ENCODE measurements at places on chromosomes 13 and 19.

DNA sequence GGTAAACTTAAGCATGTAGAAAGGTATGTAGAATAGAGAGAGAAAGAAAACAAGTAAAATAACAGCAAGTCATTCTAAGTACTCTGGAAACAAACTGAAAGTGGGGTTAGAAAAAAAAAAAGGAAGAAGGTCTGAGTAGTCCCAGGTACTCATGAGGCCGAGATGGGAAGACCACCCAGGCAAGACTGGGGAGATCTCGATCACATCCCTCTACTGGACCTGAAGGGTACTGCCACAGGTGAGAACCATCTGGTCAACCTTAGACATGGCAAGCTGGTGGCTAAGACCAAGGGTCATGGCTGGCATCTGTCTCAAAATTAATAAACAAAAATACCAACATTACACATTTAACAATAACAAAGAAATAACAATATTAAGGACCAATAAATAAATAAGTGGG lies 36.3 kb upstream of the ZNF724 start:
- no peak for DNase-seq

DNA sequence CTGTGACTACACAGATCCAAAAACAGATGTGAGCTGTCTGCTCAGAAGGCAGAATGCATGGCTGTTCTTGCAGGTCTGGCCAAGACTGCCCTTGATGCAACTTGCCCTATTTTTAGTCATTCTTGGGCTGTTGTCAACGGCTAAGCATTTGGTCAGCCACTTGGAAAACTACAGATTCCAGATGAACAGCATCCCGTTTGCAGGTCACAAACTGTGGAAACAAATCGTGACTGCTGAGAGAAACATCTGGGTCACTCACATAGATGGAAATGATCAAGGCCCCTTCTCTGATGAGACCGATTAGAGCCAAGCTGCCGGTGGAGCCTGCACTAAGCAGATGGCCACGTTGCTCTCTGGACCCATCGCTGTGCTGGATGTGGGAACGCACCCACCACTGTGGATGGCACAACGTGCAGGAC lies 15.4 kb upstream of the METTL21C start:
- no peak for DNase-seq

DNA sequence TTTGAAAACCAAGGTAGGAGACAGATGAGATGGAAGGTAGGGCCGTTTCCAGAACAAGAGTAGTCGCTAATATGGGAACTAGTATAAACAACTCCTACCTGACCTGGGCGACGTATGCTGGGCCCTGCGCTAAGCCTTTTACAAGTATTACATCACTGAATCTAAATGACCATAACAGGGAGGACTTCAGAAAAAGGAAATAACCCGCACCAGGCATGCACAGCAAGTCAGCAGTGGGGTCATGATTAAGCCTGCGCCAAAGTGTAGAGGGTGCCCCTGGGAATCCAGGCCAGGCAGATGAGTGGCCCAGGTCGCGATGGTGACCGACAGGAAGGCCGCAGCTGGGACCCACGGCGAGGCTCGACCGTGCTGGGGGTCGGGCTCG lies 613 bp downstream of the ATP13A1 start:
- DNase-seq: no peak

DNA sequence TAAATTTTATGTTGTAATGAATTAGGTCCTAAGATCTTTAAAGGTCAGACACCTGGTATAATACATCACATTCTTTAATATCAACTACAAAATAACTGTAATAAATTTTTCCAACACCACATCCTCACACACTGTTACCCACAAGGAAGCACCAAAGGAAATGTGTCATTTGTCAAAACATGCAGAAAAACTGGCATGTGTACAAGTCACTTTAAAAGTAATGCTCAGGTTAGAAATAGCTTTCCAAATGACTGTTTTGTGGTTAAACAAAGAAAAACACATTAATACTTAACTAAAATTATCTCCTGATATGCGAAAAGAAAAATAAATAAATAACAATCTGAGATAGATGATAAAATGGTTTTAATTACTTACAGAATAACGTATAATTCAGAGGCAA lies 74.7 kb downstream of the MZT1 start:
- no peak for DNase-seq

- no peak for DNase-seq
These were observed 7.5 kb upstream of the ZNF808 start for GRCh38 chr19:52520013-52520412.

DNA sequence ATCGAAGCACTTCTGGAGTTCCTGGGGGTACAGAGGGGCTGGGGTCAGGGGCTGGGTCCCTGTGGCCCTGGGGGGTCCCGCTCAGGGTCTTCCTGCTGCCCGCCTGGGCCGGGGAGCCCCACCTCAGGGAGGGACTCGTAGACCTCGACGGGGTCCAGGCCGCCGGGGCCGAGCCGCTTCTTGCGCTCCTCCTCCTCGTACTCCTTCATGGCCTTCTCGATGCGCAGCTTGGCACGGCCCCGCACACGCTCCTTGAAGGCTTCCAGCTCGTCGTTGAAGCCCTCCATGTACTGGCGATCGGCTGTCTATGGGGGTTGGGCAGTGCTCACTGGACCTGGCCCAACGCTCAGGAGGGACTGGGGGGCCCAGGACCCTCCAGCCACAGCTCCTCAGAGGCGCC lies 10.2 kb downstream of the CDC37 start:
- DNase-seq: no peak

DNA sequence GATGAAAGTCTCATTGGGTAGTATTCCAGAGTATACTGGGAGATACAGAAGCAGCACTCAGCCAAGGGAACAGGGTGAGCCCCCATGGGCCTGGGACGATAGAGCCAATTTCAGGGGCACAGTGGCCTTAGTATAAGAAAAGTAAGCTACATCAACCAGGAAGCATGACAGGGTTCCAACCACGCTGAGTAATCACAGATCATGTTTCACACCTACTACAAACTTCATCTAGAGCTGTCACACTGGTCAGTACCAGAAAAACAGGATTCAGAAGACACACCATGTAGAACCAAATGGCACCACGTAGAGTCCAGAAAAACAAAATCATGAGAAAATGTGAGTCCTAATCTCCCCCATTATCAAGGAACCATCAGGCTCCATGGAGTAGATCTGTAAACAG lies 1292.4 kb upstream of the MIR17HG start:
- DNase-seq: no peak

DNA sequence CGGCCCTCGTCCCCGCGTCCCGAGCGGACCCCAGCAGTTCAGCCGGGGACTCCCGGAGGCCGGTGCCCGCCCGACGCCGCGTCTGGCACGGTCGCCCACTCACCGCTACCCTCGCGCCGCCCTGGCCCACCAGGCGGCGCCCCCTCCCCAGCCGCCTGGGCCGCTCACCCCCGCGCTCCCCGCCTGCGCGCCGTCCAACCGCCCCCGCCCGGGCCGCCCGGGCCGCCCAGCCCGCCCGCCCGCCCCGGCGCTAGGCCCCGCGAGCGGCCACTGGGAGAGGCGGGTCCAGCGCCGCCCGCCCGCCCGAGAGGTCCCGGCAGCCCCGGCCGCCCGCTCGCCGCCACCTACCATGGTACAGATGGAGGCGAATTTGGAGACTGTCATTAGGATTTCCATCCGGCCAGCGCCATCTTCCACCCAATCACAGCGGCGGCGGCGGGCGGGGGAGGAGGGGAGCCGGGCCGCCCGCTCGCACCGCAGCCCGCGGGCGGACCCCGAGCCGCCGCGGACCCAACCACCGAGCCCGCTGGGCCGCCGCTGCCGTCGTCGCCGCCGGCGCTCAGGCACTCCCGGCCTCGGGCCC lies at the start of gene USP12:
TSS of gene USP12 (minus strand) at position 568 of the 583 bp plus-strand sequence. CDS start at position 396, 172 bp downstream.
- DNase-seq: no peak

GRCh38 chr13:76523740-76524340 lies 362.4 kb downstream of the KCTD12 start:
- DNase-seq: no peak

DNA sequence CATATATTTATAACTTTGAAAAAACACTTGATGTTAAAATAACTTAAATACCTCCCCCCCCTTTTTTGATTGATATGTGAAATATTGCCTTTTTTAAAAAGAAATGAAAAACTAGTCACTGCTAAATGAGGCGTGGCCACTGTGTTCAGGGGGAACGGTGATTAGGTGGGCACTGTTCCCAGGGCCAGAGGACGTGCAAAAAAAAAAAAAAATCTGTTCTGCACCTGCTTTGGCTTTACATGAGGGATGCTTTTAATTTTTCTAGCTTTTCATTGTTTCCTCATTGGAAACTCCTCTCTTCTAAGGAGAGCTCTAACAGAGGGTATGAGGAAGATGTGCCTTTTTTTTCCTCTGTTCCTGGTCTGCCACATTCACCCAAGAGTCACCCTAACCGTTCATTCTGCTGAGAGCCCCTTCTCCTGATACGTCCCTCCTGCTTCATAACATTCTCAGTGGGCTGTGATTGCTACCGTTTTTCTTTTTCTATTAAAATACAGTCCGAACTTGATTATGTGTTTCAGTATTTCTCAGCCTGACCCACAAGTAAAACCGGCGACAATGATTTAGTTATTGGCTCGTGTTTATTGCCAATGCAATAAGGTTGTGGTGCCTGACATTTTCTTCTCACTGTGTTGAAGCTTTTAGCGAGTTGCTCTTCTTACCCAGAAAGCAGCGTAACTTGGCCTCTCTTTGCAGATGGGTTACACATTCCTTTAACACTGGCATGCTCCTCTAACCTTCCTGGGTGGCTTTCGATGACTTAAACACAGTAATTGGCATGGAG lies 64.8 kb upstream of the ZNF536 start:
- DNase-seq: no peak

GRCh38 chr13:91668866-91669495 lies 270.6 kb downstream of the GPC5 start:
- no peak for DNase-seq

DNA sequence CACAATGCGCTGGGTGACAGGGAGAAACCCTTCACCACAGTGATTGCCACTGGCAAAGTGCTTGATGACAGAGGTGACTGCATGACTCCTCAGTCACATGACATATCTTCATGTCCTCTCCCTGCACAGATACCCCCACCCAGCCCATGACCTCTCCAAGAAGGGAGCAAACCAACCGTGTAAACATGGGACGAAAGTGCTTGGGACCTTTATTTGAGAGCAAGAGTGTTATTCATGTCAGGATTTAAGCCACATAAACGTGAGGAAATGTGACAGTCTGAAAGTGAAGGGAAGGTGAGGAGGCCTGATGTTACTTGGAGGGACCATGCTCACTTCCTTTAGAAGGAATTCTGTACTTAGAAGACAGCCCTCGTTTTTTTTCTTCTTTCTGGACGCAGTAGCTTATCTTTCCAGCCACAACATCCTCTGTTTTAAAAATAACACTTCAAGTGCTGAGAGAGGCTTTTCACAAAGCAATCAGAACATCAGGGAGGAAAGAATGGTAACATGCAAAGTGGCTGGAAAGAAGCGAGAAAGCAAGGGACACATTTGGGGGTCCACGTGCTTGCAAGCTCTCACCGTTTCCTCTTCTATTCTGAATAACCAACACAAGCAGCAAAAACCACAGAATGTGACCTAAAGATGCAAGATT lies 35.6 kb downstream of the EPS15L1 start:
- no peak for DNase-seq

DNA sequence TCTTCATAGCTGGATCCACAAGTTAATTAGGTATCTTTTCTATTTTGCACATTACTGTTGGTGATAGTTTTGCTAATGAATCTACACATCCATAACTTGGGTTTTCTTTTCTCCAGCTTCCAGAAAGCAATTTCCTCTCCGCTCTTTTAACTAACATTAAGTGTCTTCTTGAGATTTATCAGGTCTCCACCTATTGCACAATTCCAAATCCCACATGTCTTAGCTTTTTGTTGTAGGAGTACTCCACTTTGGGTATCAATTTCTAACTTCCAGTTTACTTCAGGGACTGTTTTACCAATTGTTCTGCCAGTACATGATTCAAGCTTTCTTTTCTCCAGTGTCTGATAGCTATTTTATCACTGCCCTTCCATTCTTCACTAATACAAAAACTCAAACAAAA lies 129.6 kb downstream of the OLFM4 start:
- DNase-seq: no peak

DNA sequence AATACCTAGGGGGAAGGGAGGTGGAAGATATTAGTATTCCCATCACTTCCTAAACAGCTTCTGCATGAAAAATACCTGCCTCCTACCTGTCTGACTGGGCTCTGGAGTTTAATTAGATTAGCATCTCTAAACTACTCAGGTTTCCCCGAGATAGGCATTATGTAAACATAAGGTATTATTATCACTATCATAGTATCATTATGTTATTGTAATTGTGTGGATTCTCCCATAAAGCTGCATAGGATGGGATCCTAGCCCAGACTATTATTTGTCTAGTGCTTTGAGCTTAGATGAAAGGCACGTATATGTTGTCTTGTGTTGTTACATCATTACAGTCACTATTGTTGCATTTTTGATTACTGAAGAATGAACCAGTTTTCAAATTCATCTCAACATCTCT lies 115.2 kb upstream of the SOX21 start:
- DNase-seq: no peak

DNA sequence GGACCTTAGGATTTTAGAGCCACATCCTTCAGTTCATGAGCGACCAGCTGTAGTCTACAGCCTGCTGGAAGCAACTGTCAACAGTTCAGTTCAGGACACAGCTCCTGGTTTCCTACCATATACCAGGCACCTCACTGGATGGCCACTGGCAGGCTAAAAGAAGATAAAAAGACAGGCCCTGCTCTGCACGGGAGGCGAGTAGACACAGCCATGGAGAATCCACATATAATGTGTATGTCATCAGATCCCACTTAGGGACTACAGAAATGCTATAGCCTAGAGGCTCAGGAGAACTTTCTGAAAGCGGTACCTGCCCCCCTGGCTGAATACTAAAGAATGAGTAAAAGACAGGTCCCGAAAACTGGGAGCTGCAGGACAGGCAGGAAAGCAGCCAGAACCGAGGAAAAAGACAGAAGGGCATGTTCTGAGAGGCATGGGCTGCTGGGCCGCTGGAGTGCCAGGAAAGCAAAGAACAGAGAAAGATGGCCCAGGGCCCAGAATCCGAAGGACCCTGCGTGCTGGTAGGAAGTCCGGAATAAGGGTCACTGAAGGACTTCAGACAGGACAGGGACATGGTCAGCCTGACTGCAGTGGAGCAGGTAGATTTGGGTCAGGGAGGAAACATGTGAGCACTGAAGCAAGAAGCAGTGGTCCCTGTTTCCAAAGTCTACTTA lies 23.5 kb downstream of the DZIP1 start:
- no peak for DNase-seq

GRCh38 chr19:49739933-49740332 lies 23.2 kb downstream of the TSKS start:
- DNase-seq: no peak

GRCh38 chr13:64397701-64398100 lies 2832.4 kb downstream of the PCDH9 start:
- DNase-seq: no peak

- no peak for DNase-seq
These were observed 60.0 kb downstream of the ZNF627 start for GRCh38 chr19:11657307-11657706.

DNA sequence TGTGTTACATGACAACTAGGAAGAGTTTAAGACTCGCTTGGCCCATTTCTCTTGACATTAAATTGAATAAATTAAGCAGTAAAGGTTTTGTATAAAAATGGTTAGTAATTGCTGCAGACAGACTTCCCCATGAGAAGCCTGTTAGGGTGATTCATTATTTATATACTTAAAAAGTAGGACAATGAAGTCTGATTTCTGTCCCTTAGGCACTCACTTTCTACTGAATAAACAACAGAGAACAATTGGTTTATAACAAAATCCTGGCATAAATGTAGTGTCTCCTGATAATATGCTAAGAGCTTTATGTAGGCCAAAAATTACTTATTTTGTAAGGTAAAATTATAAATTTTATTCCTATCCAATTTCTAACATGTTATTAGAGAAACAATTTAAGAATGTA lies 2138.5 kb upstream of the PCDH20 start:
- DNase-seq: no peak

- DNase-seq: no peak
These were observed 30.9 kb upstream of the CYP4F8 start for GRCh38 chr19:15584095-15584494.
